T-helper 17 cell (primary cell): ENCODE measurements at places on chromosomes 5 and 9. TPM values are rescaled to one million over a fixed set of nuclear protein-coding genes. Genes with fewer than 3 reads are reported as not detected.

- DNase-seq: no peak
Measured at GRCh38 chr5:10788358-10788757, 27.3 kb upstream of the DAP start.

DNA sequence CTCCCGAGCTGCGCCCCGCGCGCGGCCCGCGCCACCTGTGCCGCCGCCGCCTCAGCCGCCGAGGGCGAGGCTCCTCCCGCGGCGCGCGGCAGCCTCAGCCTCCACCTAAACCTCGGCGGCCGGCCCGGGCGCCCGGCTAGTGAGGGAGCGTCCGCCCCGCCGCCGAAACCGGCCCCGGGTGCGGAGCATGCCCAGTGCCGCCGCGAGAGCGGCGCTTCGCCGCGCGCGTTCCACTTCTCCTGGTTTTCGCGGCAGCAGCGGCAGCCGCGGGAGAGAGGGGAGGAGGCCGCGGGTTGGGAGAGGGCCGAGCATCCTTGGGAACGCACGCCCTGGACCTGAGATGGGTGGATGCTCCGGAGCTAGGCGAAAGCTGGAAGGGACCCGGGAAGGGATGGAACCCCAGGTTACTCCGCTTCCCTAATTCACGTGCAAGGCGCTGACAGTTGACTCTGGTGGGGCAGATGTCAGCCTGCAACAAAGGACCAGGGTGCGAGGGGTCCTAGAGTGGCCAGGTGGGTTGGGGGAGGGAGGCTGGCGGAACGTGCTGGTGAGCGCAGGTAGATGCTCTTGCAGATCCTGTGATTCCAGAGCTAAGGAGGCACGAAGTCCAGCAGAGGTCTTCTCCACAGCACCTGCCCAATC, at the start of gene CTNND2:
TSS of gene CTNND2 (minus strand) at position 182 of the 642 bp plus-strand sequence. CDS start 593 bp downstream, outside the sequence.
- DNase-seq: no peak

Gene CARTPT
- not detected for total RNA-seq

GRCh38 chr5:87099968-87100367, 167.7 kb upstream of the RASA1 start:
- DNase-seq: no peak

DNA sequence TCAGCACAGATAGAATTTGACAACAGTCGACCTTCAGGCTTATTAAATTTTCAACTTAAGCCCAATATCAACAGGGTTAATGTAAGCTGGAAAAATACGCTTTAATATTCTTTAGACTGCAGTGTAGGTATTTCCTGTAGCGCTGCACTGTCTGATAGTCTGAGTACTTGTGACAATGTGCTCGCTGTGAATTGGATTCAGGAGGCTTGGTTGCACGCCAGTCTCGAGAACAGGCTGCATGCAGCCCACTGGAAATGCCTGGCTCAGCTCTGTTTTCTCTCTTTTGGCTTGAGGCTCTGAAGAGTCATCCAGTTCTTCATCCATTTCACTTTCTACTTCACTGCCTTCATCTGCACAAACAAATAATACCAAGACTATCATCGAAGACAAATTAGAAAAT, 300.9 kb downstream of the RFX3 start:
- no peak for DNase-seq
